ENCODE measurements at places on chromosomes 16 and 17.

- DNase-seq, result peak; percentile 70
Measured at GRCh38 chr17:58006560-58006923, 504 bp downstream of the SRSF1 start.

DNA sequence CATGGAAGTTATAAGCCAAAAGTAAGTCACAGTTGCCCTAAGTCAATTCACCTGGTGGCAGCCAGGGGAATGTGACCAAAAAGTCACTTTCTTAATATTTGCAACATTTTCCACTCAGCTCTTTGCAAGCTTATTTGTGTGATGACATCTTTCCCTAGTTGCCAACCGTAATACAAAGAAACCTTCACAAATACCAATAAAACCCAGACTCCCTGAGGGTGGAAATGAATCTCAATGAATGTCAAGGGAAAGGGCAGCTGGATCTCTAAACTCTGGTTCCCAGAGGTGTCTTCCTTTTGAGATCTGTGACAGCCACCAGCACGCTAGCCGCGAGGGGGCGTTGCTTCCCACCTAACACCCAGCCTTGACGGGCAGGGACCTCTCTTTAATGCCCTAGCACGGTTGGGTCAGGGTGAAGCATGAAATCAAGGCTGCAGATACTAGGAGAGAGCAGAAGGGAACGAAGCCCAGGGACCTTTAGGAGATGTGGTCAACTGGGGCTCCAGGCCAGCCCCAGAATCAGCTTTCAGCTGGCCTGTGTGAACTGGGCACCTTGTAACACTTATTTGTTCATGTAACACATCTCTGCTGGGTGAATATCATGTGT, 82.2 kb downstream of the CMC2 start:
- DNase-seq, result peak; percentile 47

DNA sequence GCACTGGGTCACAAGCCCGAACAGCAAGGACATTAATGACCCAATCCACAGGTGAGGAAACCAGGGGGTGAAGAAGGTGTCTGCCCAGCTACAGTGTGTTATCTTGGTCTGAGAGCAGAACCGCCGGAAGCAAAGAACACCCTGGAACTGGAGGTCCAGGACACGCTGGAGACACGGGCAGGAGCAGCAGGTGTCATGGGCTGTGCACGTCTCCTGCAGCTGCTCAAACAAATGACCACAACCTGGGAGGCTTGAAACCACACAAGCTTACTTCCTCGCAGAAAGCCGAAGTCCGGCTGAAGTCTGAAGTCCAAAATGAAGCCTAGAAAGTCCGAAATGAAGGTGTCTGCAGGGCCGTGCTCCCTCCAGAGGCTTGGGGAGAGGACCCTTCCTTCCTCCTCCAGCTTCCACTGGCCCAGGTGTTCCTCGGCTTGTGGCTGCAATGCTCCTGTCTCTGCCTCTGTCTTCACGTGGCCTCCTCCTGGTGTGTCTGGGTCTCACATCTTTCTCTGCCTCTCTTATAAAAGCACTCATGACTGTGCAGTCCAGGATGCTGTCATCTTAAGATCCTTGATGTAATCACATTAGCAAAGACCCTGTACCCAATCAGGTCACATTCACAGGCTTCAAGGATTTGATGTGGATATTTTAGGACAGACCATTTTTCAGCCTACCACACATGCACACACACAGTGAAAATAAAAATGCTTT, 351.2 kb downstream of the C16orf95 start:
- DNase-seq, result no peak

- DNase-seq, result no peak
Measured at GRCh38 chr17:52594516-52594915, 436.0 kb upstream of the CA10 start.

GRCh38 chr17:29577001-29577370, 8.5 kb downstream of the TP53I13 start:
- DNase-seq, result no peak

DNA sequence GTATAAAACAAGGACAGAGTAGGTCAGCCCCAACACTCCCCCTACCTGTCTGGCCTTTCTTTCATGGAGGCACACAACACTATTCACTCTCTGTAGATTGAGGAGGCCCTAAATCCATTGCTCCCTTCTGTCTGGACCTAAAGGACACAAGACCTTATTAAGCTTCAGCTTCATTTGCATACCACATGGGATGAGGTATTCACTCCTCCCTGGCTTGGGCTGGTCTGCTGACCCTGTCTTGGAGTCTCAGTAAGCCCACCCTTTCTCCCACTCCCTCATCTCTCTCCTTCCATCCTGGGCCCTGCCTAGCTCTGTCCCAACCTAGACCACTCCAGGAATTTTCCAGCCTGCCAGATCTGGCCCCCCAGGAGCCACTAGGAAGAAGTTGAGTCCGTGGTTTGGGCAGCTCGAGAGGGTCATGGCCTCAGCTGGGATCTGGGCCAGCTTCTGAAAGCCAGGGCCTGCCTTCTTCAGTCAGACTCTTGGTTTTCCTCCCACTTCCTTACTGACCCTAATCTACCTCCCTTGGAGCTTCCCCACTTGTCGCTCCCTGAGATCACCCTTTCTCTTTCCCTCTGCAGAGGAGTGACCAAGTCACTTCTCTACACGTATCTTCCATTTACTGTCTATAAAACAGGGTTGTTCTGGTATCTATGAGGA, 6.5 kb upstream of the LLGL1 start:
- DNase-seq, result no peak

DNA sequence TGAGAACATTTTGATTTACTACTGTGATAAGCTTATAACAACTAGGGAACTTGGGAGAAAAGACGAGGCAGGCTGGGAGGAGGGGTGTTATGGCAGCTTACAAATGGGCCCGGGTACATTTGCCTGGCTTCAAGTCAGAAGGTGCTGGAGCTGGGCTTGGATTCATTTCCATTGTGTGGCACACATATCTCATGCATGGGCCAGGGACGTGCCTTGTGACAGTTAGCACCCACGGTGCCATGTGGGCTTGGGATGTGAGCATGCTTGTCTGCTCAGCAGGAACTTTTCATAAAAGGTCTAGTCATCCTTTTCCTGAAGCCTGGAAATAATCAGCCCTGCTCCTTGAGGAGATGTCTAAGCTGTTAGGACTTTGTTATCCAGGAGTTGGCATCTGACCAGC, 572.2 kb downstream of the CDH13 start:
- no peak for DNase-seq

DNA sequence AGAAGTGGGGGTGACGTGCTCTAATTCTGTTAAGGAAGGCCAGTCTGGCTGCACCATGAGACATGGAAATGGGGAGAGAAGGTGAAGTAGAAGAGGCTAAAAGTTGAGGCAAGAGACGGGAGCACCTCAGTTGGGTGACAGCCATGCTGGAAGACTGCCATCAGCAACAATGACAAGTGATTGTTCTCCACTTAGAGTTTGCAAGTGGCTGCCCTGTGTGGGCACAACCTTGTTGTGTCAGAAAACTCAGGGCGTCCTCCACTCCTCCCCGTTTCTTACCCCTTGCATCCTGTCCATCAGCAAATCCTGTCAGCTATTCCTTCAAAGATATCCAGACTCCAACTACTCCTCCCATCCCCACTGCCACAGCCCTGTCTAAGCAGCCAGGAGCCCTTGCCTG, 17.6 kb downstream of the CES1 start:
- no peak for DNase-seq

DNA sequence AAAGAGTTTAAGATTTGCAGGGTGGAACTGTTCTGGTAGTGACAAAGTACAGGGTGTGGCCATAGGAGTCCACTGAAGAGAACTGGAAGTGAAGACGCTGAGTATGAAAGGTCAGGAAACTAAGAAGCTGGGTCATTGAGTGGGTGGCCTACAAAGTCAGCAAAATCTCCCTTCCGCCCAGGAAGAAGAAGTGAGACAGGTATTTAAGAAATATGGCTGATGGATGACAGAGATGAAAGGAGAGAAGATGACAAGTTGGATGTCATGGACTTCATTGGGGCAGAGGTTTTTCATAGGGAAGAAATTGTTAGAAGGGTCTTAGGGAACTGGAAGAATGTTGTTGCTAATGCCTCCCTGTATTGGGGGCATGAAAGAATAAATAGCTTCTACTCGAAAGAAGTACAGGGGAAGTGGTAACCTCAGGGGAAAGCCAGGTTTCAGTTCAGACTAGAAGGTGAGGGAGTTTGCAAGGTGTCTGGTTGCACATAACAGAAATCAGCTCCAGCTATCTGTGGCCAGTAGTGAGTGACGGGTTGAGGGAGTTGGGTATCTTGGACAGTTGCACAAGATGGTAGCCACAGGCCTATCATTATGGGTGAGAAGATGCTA, 33.6 kb upstream of the MED13 start:
- DNase-seq, result no peak

GRCh38 chr16:89118361-89119165, 24.9 kb downstream of the ACSF3 start:
- DNase-seq, result no peak

GRCh38 chr17:10458701-10459100, 10.7 kb downstream of the MYH4 start:
- no peak for DNase-seq

- no peak for DNase-seq
Measured at GRCh38 chr16:81610144-81610842, 165.7 kb downstream of the CMIP start.

- DNase-seq, result peak; percentile 53
Measured at GRCh38 chr17:45221081-45222013, at the start of gene FMNL1. TSS of gene FMNL1 (plus strand) at chr17:45221885. CDS start at chr17:45222125, 240 bp downstream.

- DNase-seq, result no peak
Measured at GRCh38 chr17:80998118-80998747, 6.6 kb downstream of the CHMP6 start.

- DNase-seq, result peak; percentile 13
Measured at GRCh38 chr16:88298833-88299745, 83.7 kb upstream of the ZNF469 start.

GRCh38 chr17:74960570-74961342, 11.8 kb downstream of the HID1 start:
- peak; percentile 75 for DNase-seq

DNA sequence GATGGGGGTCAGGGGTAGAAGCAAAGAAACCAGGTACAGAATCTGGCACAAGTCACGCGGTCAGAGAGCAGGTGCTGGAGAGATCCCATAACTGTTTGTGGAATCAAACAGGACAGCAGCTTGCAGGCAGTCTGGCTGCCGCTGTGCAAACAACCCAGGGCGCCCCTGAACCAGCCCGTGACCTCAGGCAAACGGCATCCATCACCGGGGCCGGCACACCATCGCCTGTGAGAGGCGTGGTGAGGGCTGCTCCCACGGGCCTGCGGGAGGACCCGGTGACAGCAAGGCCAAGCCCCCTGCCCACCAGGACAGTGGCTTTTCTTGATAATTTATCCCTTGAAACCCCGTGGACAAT, 47.9 kb downstream of the CBFA2T3 start:
- no peak for DNase-seq

DNA sequence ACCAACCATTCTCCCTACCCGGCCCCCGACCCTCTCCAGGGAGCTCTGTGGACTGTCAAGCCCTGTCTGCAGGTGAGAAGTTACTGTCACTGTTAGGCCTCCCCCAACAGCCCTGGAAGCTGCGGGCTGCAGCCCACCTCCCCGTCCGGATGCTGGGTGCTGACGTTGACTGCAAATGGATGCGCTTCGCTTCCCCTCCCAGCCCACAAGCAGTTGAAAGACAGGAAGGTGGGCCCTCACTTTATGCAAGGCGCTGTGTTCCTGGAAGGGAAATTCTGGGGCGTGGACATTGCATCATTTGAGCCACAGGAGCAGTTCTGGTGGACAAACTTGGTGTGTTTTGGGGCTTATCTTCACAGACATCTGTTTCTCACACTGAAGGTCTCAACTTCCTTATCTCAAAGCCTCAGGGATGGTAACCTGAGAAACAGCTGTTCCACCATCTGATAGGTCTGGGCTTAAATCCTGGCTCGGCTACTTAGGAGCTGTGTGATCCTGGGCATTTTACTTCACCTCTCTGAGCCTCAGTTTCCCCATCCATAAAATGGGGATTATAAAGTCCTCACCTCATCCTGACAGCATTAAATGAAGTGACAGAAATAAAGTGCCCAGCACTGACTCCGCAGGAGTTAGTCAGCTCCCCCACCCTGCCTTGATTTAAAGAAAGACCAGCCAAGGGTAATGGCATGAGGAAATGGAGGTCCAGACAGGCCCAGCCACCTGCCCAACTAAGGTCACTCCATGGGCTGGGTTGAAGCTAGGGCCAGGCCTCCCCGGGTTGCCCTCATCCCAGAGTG, 4.6 kb upstream of the DRC7 start:
- peak; percentile 13 for DNase-seq

- DNase-seq, result no peak
Measured at GRCh38 chr17:61072648-61073047, 327.0 kb upstream of the TBX2 start.

GRCh38 chr17:40019140-40019991, 4.1 kb downstream of the CSF3 start:
- DNase-seq, result no peak

- no peak for DNase-seq
Measured at GRCh38 chr17:10776381-10776780, 27.5 kb downstream of the TMEM238L start.

GRCh38 chr16:81478876-81479511, 34.4 kb downstream of the CMIP start:
- DNase-seq, result no peak

DNA sequence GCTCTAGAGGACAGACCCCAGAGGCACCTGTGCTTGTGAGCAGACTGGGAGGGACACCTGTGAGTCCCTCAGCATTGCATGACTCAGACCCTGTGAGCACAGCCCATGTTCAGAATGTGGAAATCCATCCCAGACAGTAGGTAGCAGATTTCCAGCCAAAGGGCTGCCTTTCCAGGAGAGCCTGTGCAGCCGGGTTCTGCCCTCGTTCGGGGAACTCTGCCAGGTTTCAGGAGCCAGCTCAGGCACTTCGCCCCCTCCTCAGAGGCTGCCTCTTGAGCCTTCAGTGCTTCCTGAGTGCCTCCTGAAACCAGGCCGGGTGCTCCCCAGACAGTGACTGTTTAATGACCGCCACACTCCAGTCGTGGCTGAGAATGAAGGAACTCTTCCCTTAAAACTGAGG, 23.3 kb upstream of the SDR42E2 start:
- no peak for DNase-seq

DNA sequence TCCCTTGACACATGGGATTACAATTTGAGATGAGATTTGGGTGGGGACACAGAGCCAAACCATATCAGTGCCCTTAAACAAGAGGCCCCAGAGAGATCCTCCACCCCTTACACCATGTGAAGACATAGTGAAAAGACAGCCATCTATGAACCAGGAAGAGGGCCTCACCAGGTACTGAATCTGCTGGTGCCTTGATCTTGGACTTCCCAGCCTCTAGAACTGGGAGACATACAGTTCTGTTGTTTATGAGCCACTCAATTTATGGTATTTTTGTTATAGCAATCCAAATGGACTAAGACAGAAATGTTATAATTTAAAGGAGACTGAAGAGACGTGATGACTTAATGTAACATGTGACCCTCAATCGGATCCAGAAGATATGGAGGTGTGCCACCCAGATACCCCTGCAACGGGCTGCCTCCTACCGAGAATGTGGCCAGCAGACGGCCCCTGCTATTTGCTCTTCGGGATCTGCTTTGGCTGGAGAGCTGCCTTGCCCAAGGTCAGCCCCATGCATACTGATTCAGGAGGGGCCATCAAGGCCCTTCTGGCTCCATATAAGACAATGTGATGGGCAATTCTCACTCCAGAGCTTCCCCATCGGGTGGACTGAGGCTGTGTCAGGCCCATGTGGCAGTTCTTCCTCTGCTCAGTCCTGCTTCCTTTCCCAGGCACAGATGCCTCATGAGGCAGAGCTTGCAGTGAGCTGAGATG, 80.6 kb downstream of the NETO2 start:
- no peak for DNase-seq

Data from stimulated activated CD4-positive, alpha-beta T cell treated with anti-CD3 and anti-CD28 coated beads, Interleukin-1b, Interleukin-23, amount 100 ng/mL, for 48 hours (primary cell).